Hematopoietic multipotent progenitor cell treated with erythropoietin and hydrocortisone succinate and interleukin-3 and kit ligand, for 8 days (in vitro differentiated cells): ENCODE measurements at places on chromosomes 12 and 14.
A peak's percentile ranks its signal among the peaks of the same experiment; 100 is the strongest.

- no peak for DNase-seq
Measured at GRCh38 chr12:54421175-54421878, 2.3 kb upstream of the ITGA5 start.

GRCh38 chr12:44589697-44590096 lies 286.4 kb downstream of the NELL2 start:
- no peak for DNase-seq

DNA sequence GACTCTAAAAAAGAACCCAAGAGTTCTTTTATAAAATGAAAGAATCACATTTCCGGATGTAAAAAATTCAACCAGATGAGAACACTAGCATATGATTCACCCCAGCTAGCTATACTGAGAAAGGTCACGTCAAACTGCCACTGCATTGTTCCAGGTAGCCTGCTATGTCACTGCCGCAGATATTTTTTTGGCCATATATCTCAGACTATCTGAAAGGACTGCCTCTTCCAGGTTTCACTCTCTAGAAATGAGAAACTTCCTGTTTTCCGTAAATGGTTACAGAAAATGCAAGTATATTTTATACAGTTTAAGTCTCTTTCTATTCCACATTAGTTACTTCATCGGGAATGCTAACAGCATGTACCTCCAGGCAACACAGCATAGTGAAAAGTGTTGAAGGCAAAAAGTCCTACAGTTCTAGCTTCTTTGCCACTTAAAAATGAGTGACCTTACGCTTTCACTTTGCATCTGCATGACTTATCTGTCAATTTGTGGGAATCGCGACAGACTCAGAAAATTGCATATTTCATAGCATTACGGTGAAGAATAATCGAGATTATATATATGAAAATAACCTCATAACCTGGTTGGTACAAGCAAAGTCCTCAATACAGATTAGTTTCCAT lies 105.2 kb downstream of the MED13L start:
- DNase-seq = peak; percentile 60

GRCh38 chr14:24710403-24711112 lies 76.6 kb upstream of the GZMB start:
- peak; percentile 69 for DNase-seq

- DNase-seq = no peak
Measured at GRCh38 chr14:25116607-25117006, 66.7 kb upstream of the STXBP6 start.

DNA sequence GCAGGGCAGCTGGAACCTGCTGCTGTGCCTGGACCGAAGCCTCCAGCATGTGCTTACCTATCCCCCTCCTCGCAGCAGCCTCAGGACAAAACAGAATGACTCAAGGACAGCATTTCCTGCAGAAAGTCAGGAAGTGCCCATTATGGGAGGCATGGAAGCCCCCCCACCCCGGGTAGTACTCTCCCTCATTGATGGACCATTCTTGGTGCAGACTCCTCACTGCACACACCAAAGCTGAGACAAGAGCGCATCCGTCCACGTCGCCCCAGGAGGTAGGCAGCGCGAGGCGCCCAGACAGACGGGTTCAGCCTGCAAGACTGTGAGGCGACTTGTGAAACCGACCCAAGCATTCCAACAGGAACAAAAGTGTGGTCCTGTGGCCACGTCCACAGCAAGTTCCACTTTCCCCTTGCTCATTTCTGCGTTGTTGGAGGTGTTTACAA lies 243.9 kb upstream of the ATXN7L3B start:
- DNase-seq = no peak

DNA sequence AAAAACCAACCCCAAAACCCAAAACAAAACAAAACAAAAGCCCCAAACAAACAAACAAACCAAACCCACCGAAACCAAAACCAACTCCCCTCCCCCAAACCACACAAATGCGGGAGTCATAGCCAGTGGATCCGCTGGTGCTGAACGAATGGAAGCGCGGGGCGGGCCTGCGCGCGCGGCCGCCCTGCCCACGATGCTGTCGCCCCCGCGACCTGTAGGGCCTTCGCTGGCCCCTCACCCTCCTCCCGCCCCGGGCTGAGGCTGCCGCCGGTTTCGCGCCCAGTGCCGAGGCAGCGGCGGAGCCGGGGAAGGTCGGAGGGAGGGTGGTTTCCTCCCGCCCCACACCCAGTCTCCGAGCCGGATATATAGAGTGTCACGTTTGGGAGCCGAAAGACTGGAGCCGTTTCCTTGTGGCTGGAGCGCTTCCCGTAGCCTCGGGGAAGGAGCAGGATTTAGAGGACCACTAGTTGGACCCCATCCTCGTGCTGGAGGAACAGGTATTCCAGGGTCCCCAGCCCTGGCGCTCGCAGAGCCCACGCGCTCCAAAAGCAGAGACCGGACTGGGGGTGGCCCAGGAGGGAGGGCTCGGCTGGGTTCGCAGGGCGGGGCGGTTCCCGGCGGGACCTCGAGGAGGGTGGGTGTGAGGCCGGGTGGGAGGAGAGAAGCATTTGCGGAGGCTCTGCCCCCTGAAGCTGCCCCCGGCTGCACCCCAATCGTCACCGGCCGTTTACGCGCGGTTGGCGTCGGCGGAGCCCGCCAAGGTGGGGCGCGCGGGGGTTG lies at the start of gene FAR2:
Gene FAR2 (plus strand): TSS at position 368 of the 780 bp plus-strand sequence. CDS start 121,172 bp downstream, outside the sequence.
- peak; percentile 83 for DNase-seq

DNA sequence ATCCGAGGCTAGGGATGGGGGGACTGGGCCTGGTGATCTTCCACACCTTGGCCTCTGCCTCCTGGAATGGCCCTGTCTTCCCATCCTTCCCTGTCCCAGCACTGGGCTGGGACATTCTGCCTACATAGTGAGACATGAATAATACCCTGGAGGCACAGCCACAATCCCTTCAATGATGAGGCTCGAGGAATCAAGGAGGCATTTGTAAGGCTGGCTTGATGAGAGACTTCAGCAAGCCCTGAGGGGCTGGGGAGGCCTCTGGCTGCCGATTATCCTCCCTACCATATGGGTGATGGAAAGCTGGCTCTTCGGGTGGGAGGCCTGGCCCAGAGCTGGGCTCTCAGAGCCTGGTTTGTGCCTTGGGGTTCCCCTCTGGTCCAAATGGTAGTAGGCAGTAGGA lies 92.5 kb downstream of the CALM1 start:
- DNase-seq = no peak

DNA sequence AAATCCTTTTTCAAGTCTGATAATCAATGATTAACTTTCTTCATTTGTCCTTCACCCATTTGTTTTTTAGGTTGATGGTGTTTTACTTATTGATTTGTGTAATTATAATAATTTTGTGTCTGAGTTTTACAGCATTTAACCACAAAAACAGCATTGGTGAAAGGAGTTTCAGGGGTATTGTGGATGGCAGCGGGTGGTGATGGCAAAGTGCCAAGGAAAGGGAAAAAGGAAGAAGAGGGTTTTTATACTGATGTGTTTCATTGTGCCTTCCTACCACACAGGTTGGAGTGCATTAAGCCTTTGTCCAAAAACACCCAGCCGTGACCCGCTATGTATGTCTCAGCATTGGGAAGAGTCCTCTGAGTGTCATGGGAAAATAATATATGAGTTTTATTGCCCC lies 150.3 kb downstream of the DAD1 start:
- no peak for DNase-seq

- no peak for DNase-seq
Measured at GRCh38 chr14:66315548-66315947, 170.6 kb upstream of the CCDC196 start.

DNA sequence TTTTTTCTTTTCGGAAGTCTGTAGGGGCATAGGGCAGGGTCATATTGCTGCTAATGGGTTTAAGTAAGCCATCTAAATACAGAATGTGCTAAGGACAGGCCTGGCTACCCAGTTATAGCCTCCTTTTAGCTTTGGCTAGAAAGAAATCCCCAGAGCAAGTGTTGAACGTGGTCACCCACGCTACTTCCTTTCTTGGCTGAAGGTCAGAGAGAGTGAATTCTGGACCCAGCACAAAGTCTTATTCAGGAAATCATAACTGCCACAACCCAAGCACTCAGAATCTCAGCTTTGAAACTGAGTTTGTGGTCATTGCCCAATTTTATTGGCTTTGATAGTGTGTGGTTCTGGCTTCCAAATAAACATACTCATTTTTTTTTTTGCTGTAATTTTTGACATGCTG lies 542.1 kb upstream of the ATP2B1 start:
- no peak for DNase-seq

GRCh38 chr14:23559010-23559925 lies 3.2 kb downstream of the THTPA start:
- DNase-seq = peak; percentile 71

GRCh38 chr12:77324763-77325468 lies 259.5 kb upstream of the E2F7 start:
- DNase-seq = peak; percentile 28

- DNase-seq = no peak
Measured at GRCh38 chr12:89901906-89902642, 193.4 kb upstream of the ATP2B1 start.

DNA sequence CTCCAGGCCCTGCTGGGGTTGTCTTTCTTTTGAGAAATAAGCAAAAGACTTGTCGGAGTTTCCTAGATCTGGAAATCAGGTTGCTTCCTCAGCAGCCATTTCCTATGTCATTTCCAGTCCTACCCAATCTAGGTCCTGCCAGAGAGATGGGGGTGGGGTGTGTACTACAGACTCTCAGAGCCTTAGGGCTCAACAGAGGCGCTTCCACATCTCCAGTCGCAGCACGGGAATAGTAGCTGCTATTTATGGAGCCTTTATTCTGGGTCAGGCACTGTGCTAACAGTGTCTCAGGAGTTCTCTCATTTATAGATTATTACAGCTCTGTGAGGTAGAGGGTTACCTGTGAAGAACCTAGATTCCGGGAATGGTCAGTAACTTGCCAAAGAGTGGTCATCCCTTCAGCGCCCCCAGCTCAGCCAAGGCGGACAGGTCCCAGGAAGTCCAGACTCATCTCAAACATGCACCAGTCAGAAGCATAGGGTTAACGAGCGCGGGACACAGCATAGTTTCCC lies 21.9 kb downstream of the DHRS2 start:
- DNase-seq = no peak

DNA sequence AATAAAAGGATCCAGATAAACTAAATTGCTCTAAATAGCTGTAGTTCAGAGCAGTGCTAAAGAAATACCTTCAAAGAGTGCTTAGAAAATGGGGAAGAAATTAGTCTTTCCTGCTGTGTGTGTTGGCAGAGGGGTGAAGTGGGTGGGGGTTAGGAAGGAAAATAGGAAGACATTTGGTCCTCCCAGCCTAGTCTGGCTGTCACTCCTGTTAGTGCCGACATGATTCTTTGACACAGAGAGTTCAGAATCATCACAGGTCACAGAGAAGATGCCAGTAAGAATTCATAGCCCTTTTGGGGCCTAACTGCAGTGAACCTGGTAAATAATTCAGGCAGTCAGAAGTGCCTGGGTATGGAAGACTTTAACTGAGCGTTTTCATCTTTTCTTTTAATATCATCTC lies 74.8 kb downstream of the FLRT2 start:
- no peak for DNase-seq

DNA sequence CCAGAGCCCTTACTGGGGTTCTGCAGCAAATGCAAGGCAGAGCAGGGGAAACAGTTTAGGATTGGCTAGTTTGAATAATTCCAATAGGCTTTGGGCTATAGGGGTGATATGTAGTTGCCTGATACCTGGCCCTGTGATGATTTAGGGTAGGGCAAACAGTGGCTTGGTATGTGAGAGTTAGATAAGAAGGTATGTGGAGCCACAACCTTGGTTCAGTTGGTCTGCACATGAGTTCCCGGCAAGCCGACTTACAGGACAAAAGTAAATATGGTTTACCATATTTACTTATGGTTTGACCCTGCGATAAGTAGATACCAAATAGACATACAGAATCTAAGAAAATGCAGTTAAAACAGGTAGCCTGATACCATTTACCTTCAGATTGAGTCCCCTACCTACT lies 8.3 kb upstream of the CAPRIN2 start:
- DNase-seq = peak; percentile 97

GRCh38 chr12:52806821-52807543 lies 6.9 kb downstream of the KRT4 start:
- DNase-seq = no peak

DNA sequence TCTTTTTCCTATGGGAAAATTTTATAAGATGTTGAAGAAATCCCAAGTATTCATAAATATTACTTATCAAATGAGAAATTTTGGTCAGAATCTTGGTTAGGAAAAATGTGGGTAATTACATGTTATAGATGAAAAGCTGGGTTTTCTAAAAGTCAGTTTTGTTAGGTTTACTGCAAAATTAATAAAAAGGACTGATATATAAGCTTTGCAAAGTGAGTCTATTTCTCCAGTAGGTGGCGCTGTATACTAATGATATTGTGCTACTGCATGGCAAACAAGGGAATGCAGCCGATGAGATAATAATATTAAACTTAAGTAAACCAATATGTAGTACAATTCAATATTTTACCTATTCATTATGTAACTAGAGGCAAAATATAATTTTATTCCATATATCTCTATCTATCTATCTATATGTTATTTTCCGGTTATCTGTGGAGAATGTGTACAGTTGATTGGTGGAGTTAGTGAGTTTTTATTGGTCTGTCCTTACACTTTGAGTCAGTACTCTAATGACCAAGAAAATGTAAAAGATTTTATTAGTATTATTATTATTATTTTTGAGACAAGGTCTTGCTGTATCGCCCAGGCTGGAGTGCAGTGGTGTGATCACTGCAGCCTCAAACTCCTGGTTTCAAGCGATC lies 32.9 kb downstream of the MIPOL1 start:
- peak; percentile 77 for DNase-seq

DNA sequence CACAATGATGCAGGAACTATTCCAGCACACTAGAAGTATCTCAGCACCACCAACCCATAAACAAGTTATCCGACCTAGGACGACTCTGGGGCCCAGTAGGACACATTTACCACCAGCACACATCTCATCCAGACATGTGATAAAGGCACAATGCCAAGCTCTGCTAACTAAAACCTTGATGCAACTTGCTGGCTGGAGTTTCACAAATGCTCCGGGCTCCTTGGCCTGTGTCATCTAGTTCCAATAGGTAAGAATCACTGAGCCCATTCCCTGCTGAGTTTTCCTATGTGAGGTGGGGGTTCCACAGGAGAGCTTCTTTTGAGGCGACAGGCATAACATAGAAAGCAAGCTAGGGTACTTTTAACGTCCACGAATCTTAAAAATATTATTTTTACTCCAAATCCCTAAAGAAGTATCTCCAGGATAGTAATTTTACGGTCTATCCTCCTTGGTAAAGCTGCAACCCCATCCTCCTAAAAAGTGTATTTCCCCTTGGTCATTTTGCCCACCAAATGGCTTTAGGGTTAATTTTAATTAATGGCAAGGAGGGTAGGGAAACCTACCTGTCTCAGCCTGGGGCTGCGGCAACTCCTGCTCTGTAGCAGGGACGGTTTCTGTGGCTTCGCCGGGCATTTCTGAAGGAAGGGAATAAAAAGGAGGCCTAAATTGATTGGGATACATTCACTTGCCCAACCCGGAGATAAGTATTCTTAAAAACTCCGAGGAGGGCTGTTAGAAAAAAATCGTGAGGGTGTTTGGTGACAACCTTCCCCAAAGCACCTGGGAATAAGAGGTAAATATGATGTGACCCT lies 1.0 kb downstream of the NACA start:
- peak; percentile 88 for DNase-seq

- no peak for DNase-seq
Measured at GRCh38 chr12:19199332-19199731, 69.8 kb downstream of the PLEKHA5 start.
